ENCODE measurements at places on chromosomes 1 and 21. TPM values are rescaled to one million over a fixed set of nuclear protein-coding genes. Genes with fewer than 3 reads are reported as not detected.
A peak's percentile ranks its signal among the peaks of the same experiment; 100 is the strongest.

Gene SPRR2A
- total RNA-seq = not detected

Gene FABP3
- total RNA-seq = 3.0 TPM

Gene HES2
- total RNA-seq = 0.13 TPM

Gene SLC27A3
- total RNA-seq = 60.7 TPM

Gene AADACL4
- total RNA-seq = not detected

DNA sequence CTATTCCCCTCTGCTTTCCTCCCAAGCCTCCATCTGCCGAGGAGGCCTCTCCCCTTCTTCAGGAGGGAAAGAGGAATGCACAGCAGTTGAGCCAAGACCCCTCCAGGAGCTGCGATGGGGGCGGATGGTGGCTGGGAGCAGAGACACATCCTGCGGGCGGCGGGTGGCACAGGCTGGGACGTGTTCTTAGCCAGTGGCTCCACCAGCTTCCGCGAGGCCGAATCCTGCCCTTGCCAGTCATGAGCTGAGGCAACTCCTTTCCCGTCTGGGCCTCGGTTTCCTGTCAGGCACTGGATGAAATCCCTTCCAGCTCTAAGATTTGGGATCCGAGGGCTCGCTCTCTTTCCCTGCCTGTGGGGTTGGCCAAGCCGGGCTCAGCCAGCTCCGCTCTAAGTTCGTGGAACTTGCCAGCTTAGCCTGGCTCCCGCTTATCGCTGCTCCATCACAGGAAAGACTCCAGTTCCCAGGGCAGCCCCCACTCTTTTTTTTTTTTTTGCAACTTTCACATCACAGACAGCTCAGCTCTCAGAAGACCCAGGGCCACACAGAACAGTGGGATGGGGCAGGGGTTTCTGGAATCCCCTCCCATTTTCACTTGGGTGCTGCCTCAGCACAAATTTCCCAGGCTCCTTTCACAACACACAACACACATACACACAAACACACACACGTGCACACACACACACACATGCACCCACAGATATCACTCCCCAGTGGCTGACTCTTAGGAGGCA is 506 bp downstream of the MYOM3 start:
- DNase-seq = no peak

DNA sequence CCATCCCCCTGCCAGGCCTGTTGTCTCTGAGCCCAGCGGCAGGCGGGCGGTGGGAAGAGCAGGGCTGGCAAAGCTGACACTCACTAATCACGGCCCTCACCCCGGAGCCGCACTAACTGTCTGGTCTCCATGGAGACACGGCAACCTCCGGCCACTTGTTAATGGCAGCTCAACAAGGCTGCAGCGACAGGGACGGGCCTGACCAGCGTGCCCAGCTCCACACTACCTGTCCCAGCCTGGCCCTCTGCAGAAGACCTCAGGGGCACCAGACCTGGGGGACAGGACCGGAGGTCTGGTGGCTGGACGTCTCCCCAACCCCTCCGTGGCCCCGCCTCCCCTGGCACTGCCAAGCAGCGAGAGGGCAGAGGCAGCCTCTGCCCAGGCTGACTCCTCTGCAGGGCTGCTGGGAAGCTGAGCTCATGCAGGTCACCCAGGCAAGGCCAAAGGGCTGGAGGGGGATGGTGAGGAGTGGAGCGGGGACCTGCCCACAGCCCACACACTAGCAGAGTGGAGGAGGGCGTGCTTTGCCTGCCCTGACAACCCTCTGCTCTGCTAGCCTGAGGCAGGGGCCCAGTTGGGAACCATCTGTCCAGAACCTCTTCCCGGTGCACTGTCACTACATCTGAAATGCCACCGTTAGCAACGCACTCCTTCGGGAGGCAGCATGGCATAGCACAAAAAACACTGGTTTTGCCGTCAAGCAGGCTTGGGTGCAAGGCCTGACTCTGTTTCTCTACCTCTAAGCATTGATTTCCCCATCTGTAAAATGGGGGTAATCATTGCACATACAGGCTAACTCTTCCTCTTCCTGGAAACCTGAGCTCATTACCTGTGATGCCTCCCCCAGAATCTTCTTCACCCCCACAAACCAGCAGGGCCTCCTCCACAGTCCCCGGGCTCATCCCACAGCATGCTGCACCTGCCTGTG is 29.6 kb upstream of the WASF2 start:
- peak; percentile 90 for DNase-seq

DNA sequence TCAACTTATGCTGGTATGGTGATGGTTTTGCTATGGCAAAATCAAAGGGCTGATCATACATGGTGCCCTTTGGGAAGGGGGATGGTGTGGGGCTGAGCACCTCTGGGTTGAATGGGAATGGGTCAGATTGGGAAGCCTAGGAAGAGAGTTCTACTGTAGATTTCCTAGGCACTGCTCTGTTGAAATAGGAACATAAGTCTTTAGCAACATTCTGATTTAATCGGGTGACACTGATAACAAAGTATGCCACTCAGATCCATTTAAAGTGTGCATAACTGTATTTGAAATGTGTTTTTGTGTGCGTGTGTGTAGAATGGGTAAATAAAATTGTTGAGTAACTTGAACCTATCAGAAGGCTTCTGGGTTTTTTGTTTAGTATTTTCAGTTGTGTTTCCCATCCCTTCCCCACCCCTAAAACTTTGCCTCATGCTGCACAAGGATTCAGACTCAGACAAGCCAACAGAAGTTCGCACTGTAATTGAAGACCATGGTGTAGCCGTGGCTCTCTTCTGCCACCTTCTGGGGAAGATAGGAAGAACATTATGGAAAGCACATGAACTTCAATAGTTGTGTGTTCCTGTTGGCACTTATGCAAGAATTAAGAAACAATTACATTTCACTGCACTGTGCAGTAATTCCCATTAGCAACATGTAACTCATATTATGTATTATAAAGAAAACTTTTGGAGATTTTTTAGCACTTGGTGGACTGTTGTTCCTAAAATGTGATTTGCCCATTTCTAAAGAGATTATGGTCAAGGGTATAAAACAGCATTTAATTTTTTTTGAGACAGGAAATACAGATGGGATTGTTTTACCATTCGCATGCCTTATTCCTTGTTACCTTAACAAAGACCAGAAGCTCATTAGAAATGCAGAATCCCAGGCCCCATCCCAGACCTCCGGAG is 10.9 kb upstream of the C4BPB start:
- DNase-seq = peak; percentile 72

GRCh38 chr1:153544453-153545066 is 1.0 kb downstream of the S100A4 start:
- DNase-seq = no peak

- DNase-seq = no peak
Observed at GRCh38 chr1:161137881-161138280, 5.4 kb upstream of the DEDD start.

DNA sequence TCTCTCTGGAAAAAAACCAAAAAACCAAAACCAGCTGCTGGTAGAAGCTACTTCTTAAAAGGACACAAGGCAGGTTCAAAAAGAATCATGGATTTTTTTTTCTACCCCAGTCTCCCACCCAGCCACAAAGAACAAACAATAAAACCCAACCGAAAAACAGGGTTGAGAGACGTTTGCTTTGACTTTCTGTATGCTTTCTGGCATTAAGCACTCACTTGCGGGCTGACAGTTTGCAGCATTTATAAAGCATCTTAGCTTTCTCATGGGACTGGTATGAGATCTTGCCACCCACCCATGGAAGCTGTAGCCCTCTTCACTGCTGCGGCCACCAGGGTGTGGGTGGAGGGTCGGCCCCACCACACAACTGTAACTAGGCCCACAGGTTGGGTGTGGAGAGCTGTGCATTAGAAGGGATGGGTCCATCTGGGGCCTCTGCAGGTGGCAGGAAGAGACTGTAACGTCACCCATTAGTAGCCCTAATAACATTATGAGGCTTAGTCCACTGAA is 165.7 kb downstream of the RHOU start:
- DNase-seq = no peak

DNA sequence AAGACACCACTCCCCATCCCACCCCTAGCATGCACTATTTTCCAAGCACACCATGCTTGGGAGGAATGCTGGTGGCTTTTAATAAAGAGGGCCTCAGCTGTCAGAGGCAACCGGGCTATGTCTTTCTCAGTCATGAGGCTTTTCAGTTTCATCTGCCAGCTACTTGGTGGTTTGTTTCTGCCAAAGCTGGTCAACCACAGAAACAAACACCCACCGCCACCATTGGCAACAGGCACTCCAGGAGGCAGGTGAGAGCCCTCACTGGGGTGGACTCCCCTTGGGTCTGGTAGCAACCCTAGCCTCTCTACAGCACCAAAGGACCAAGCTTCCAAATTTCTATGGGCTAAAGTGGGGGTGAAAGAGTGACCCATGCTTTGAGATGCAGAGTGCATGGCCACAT is 54.3 kb upstream of the CD1D start:
- DNase-seq = no peak

DNA sequence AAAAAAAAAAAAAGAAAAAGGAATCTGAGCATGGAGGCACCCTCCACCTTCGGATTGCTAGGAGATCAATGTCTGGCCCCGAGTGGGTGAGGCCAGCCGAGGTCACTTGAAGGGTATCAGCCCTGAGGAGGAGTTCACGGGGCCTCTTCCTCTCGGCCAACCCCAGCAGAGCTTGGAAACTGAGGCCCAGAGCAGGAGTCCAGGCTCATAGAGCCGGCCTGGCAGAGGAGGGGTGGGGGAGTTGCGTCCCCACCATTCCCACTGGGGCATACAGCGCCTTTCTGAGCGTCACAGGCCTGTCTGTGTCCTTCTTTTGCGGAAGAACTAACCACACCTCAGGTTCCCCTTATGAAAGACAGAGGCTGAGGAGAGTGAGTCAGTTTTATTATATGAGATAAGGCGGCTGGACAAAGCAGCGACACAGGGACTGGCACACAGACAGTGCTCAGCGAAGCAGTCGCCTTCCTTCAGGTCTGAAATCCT is 17.1 kb upstream of the EPHA2 start:
- no peak for DNase-seq

DNA sequence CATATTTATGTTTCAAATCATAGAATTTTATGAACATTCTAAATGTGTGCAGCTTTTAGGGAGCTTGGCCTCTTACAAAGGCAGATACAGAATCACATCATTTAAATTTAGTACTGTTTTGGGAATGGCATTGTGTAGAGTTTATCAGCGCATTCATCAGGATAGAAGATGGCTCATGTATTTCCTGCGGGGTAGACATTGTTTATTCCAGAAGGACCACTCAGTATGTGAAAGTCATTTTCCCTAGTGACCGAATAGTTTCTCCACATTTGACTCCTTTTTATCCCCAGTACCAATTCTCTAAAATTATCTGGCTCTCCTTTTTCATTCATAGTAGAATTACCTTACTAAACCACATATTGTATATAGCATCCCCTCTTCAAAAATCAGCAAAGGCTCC is 981.9 kb upstream of the ADGRL4 start:
- no peak for DNase-seq

Data from left lobe of liver (tissue), 2 donors.